ENCODE measurements at places on chromosomes 2 and 18.

GRCh38 chr2:239166201-239166834 lies 234.5 kb downstream of the HDAC4 start:
- no peak for DNase-seq

- peak; percentile 45 for DNase-seq
These were observed 13.8 kb downstream of the FOSL2 start for GRCh38 chr2:28406276-28407096.

GRCh38 chr2:67669766-67670165 lies 272.6 kb downstream of the ETAA1 start:
- DNase-seq: no peak

- no peak for DNase-seq
These were observed 69.2 kb downstream of the PRELID3A start for GRCh38 chr18:12476955-12477354.

- no peak for DNase-seq
These were observed 71.3 kb downstream of the CTIF start for GRCh38 chr18:48609820-48610815.

GRCh38 chr2:112542984-112543661 lies 858 bp downstream of the POLR1B start:
- peak; percentile 34 for DNase-seq

GRCh38 chr2:96580771-96581170 lies 44.2 kb downstream of the ARID5A start:
- DNase-seq: no peak

GRCh38 chr18:39296293-39296888 lies 1730.8 kb upstream of the CELF4 start:
- DNase-seq: no peak

DNA sequence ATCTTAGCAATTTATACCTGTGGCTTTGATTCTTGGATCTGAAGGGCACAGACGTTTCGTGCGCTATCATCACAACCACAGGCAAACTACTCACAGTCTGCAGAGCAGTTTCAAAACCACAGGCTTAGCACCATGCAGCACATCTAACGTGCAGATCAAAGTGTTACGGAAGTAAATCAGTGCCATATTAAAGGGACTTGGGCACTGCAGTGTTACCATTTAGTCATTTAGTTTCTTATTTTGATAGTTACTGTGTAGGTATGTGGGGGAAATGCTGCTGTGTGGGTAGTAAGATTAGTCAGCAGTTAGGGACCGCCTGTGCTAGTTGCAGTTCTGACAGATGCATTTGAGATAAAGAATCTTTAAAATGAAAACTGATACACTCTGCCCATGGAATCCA lies 384.0 kb downstream of the NBAS start:
- DNase-seq: no peak

DNA sequence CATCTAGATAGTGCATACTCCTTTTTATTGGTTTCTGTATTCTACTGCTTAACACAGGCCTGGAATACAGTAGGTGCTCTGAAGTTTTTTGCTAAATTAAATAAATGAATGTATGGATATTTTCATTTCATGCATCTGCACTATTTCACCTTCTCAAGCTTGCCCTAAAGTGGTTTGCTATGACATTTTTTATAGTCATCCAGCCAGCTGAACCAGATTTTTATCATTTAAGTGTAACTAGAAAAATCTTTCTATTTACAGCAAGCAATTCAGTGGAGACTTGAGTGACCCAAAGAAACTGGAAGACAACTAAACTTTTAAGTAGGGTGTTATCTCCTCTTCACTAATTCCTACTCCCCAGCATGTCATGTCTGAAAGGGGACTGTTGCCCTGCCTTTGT lies 354.9 kb downstream of the OSR1 start:
- DNase-seq: no peak

DNA sequence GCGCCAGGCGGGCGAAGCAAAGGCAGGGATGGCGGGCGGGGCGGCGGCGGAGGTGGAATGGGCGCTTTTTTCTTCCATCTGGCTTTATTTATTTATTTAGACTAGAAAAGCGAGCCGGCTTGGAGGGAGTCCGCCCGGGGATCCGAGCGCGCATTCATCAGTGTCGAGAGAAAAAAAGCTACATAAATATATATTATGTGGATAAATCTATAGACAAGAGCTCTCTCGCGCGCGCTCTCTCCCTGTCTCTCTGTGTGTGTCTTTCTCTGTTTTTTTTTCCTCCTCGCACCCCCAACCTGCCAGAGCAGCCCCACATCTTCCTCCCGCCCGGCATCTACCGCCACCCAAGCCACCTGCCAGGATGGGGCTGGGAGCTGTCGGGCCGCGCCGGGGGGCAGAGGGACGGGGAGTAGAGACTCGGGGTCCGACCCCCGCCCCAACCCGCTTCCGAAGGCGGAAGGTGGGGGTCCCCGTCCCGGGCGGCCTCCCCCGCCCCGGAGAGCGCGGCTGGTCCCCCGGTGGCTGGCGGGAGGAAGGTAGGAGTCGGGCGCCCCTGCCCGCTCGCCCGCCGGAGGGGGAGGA lies 972 bp upstream of the CELF4 start:
- DNase-seq: no peak

DNA sequence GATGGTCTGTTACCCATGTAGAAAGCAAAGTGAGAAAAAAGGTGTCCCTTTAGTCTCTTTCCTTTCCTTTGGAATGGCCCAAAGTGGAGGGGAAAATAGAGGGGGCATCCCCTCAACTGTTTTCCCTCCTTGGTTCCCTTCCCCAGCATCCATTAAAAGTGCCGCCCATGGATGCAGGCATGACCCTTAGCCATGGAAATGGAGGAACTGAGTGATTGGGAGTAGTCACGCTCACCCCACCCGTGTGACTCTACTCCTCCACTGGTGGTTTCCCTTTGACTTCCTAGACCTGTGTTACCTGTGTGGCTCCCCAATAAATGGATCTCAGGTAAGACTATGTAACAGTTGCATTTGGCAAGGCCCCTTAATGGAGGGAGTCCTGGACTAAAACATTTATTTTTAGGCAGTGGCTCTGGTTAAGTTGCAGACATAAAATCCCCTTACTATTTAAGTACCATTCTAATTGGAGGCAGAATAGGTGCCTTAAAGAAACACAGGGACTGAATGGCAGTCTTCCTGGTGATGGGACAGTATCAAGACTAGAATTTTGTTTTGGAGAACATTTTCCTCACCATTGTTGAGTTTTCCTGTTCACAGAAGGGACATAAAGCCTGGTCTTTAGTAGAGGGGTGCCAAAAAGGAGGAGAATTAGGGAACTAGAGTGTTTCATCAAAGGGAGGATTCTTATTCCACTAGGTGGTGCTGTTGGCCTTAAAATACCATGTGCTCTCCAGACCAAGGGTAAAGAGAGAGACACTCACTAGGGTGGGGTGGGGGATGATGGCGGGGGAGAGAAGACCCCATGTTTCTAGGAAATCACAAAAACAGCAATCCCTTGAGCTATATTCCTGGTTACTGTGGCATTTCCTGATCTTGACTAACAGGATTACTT lies 25.7 kb upstream of the PLA2R1 start:
- DNase-seq: peak; percentile 45

GRCh38 chr2:20141056-20141762 lies 83.7 kb downstream of the SDC1 start:
- DNase-seq: no peak

DNA sequence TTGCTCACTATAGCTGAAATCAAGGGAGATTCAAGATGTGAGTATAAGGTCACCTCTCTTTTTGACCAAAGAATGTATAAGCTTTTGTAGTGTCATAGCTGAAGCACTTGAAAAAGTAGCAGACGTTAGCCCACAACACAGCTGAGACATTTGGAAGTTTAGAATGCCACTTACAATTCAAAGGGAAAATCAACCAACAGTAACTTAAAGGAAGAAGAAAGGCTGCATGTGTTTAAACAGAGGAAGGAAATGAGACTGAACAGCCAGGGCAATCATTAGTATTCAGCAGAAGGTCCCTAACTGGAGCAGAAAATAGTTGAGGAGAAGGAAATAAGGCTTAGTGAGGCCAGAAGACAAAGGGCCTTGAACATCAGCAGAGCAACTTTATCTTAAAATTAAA lies 23.5 kb upstream of the SCG2 start:
- peak; percentile 0 for DNase-seq

GRCh38 chr2:109058191-109058632 lies 69.2 kb upstream of the EDAR start:
- no peak for DNase-seq

GRCh38 chr18:77021075-77021474 lies 111.5 kb downstream of the MBP start:
- no peak for DNase-seq

- no peak for DNase-seq
These were observed 223.1 kb downstream of the C1D start for GRCh38 chr2:67839668-67840067.

DNA sequence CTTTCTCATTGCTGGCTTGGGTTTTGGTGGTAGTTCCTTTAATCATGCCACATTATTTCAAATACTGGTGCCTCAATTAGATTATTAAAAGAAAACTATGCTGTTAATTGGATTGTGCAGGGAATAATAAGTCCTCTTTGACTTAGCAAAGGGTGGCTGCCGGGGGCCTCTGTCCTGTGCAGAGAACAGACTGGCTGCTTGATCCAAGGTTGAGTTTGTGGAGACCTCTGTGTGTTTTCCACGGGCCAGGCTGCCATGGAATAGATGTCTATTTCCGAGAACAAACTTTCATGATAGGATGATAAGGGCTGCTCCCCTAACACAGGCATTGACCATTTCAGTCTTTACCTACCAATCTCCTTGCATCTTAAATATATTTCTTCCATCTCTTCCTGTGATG lies 30.4 kb upstream of the OTOS start:
- no peak for DNase-seq
